Stimulated activated CD4-positive, alpha-beta T cell treated with anti-CD3 and anti-CD28 coated beads, TNF-alpha, amount 100 ng/mL, for 24 hours (primary cell): ENCODE measurements at places on chromosomes 11 and 22.

DNA sequence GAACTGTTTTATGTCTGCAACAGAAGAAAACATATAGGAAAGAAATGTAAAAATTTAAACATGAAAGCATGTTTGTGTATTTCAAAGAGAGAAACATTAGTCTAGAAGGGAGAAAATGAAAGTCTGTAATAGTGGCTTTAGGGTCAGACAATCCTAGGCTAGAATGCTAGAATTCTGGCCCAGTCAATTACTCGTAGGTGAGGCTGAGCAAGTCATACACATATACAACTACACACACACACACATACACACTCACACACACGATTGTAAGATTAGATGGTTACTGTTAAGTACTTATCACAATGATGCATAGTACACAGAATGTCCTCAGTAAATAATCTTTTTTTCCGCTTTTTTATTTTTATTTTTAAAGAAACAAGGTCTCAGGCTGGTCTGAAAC, 37.7 kb upstream of the PCF11 start:
- no peak for DNase-seq

- no peak for DNase-seq
Observed at GRCh38 chr11:73366953-73367352, 9.2 kb upstream of the RELT start.

- DNase-seq: no peak
Observed at GRCh38 chr22:32473388-32473952, 1.1 kb upstream of the FBXO7 start.

DNA sequence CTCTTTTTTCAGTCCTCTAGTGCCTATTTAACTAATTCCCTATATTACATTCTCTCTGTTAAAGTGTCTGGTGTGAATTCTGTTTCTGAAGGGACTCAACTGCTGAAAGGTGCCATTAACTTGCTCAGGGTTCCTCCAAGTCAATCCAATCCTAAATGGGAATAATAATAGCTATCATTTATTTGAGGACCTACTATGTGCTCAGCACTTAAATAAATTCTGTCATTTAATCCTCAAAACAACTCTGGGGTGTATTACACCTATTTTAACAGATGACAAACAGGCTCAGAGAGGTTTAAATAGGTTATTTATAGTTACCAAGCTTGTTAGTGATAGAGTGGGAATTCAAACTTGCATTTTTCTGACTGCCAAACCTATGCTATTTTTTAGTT, 40.6 kb upstream of the POLD3 start:
- no peak for DNase-seq

DNA sequence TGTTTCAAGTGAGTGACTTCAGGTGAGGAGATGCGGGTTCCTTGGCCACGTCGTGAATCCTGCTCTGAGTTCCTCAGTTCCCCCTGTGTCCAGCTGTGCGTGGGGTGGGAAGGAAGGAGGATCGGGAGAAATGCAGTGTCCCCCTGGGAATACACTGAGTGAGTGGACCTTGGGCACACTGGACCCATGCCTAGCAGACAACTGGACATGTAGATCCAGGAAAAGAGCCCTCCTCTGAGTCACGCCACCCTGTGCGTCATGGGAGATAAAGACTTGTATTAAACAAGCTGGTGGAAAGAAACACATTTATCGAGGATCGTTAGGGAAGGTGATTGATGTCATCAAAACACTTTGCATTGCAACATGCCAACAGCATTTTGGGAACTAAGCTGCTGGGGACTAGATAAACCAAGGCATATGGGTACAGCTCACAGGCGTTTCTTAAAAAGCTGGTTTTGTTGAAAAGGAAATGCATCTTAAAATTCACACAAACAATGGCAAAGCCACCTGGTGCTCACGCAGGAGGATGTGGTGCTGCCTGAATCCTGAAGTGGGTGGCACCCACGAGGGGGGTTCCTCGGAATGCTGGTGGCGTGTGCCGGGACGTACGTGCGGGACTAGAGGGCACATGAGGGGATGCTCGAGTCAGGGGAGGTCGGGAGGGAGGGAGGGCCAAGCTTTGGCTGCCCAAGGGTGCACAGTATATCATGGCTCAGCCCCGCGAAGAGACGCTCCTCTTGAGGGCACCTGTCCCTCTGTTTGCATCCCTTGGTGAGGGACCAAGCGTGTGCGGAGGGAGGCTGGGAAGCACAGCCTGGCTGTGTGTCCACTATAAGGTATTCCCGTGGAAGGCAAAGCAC, 303.5 kb downstream of the TBC1D22A start:
- DNase-seq: no peak

- no peak for DNase-seq
Observed at GRCh38 chr11:70175236-70175698, 27.8 kb upstream of the FADD start.

DNA sequence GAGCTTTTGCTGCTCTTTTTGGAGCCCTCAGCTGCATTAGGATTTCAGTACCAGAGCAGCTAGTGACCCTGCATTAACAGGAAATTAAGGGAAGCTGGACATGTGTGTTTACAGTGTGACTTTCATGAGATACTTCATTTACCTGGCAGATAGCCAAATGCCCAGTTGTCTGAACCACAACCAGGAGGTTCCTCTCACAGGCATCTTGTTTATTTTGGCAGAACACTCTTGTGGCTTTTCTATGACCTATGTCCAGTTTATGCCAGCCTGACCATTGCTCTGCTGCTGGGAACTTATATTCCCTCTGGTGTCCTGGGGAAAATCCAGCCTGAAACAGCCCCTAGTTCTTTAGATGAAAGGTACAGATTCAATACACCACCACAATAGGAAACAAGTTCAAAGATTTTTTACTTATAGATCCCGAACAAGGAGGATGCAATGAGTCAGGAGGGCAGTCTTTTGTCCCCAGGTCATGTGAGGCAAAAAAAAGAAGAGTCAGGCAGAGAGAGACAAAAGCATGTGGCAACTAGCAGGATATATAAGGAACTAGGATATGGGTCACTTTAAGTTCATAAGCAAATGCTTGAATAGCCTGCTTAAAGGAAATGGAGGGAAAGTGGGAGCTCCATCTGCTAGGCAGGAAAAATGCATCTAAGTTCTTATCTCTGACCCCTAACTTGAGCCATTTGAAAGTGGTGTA, 379.3 kb downstream of the INSC start:
- no peak for DNase-seq

- DNase-seq: no peak
Observed at GRCh38 chr22:42769574-42770447, 49.1 kb upstream of the A4GALT start.

DNA sequence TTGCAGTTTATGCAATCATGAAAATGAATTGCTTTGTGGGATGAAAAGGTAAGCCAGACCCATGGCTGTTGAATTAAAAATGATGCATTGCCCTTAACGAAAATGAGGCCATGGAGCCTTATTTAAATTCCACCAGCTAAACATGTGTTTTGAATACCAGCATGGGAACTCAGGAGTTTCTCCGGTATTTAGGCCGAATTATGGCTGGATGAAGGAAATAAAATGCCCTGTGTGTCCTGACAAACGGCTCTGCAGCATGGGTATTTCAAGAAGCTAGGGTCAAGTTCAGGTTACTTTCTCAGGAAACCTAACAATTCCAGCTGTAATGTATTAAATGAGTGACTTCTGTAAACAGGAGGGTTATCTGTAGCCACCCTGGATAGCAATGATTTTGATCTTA, 38.3 kb downstream of the AMOTL1 start:
- DNase-seq: no peak

GRCh38 chr11:19567996-19568395, 144.6 kb upstream of the NAV2 start:
- DNase-seq: no peak

DNA sequence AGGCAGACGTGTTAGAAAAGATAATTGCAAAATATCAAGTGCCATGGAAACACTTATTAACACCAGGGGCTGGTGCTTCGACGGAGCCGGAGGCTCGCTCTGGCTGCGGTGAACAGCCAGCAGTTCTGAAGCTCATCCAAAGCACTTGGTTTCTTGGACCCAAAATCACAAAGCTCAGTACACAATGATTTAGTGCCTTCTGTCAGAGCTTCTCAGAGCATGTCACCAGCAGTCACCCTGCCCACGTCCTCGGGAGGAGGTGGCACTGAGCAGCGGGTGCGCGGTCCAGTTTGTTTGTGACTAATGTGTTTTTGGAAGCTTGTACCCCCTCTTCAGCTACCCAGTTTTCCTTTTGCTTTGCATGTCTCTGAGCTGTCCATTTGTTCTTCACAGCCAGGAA, 58.7 kb upstream of the KIRREL3 start:
- DNase-seq: no peak

DNA sequence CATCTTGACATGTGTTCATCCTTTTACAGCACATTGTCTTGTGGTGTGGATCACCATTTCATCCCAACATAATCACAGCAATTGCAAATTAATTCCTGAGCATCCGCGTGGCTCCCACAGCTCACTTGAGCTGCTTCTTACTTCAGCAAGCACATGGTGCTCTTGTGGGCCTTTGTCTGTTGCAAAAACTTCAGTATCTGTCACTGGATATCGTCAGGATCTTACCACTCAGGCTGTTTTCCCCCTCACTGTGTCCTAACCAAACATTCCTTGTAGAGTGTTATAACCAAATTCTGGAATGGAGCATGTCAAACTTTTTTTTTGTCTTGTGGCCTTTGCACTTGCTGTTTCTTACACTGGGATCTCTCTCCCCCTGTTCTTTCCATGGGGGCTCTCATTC, 683.1 kb upstream of the ARHGAP42 start:
- no peak for DNase-seq

DNA sequence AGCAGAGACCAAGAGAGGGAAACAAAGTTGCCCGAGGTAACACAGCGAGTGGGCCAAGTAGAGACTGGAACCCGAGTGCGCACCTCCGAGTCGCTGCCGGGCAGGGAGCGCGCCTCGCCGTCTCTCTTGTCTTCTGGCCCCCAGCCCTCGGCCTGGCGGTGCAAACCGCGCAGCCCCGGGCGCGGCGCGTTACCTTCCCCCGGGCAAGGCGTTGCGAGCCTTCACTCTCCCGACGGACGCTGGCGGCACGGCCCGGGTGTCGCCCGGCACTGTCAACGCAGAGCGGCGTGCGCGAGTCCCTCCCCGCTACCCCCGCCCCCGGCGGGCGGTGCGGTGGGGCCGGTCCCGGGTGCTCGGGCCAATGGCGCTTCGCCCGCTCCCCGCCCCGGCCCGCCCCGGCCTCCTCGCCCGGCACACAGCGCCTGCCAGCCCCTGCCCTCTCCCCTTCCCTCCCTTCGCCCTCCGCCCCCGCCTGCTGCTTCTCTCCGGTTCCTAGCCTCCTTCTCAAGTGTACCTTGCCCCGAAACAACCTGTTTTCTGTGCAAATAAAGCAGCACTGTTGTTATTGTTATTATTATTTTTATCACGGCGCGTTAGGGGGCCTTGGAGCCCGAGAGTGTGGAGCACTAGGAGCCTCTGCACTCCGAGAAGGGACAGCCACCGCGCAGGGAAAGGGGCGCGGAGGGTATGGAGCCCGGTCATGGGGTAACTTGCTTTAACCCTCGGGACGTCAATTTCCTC, at the start of gene SYTL2:
TSS of gene SYTL2 (minus strand) at position 271 of the 741 bp plus-strand sequence. CDS start 53,416 bp downstream, outside the sequence.
- DNase-seq: peak; percentile 75

DNA sequence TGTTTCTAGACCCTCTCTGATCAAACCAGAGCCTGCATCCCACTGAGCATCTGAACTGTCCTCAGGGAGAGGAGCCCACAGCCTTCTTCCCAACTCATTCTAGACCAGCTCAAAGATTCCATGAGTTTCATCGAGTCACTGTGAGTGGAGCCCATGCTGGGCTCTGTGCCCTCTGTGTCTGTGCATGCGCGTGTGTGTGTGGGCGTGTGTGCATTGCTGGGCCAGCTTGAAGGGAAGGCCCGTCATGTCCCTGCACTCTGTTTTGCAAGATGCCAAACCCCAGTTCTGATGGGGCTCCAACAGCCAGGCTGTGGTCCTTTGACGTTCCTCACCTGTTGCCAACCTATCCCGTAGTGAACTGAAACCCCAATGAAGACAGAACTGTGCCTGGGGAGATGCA, 7.1 kb downstream of the MPEG1 start:
- DNase-seq: no peak

DNA sequence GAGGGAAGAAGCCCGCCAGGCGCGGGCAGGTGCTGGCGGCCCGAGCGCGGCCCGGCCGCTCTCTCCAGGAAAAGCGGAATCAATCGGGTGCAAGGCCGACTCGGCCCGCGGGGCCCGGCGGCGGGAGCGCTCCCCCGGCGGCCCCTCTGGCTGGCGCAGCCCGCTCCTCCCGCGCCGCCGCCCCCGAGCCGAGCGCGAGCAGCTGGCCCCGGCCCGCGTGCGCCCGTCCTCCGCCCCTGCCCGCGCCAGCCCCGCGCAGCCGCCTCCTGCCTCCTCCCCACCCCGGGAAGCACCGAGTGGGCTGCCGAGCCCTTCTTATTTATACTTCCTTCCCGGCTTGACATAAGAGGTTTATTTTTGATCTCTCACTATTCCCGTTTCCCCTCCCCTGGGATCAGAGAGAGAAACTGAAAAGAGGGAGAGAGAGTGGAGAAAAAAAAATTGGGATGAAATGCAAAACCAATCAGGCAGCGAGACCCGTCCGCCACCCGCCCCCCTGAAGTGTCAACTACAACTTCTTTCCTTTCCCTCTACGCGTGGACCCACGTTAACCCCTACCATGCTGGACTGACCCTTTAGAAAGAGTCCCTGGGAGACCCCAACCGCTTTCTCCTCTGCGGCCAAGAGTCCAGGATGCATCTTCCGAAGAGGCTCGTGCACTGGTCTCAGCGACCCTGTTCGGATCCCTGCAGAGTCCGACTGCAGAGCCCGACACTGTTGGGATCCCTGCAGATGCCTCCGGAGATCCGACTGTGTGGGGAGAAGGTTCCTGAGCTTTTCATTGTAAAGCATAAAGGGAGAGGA, at the start of gene ADAMTS8:
TSS of gene ADAMTS8 (minus strand) at position 294 of the 804 bp plus-strand sequence. CDS start 323 bp downstream, outside the sequence.
- DNase-seq: no peak

DNA sequence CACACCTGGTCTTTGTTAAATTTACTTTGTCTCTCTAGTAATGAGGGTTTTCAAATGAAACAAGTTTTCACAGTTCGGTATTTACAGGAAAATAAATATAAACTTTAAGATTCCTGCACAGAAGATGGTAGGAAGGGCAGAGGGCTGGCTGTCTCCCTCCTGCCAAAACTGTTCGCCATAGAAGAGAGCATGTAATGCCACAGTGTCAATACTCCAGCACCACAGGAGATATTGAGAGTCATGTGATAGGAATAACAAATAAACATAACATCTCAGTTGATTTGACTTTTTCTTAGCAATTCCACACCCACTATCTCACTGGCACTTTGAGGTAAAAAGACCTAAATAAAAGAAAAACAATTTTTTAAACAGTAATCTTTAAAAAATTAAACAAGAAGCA, 100.9 kb downstream of the MRTFA start:
- DNase-seq: no peak

DNA sequence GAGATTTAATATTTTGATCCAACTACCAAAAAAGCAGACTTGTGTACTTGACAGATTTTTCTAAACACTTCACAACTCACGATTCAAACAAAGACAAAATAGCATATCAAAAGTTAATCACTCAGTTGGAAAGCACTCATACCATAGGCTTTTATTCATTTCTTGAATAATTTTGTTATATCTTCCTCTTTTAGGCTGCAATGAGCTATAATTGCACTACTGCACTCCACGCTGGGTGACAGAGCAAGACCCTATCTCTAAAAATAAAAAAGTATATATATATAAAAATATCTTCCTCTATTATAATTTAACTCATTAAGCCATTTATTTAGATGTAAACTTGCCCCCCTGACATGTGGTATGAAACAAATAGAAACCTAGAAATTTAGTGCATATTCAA, 19.9 kb downstream of the SC5D start:
- no peak for DNase-seq

- DNase-seq: no peak
Observed at GRCh38 chr11:8309311-8309710, 45.6 kb upstream of the LMO1 start.

- no peak for DNase-seq
Observed at GRCh38 chr22:35872451-35872850, 154.8 kb downstream of the APOL5 start.

- no peak for DNase-seq
Observed at GRCh38 chr22:39216143-39216490, 28.7 kb downstream of the PDGFB start.
